ENCODE measurements at places on chromosomes 6 and 20.

GRCh38 chr6:80214436-80215022 lies 108.1 kb downstream of the BCKDHB start:
- DNase-seq = no peak

DNA sequence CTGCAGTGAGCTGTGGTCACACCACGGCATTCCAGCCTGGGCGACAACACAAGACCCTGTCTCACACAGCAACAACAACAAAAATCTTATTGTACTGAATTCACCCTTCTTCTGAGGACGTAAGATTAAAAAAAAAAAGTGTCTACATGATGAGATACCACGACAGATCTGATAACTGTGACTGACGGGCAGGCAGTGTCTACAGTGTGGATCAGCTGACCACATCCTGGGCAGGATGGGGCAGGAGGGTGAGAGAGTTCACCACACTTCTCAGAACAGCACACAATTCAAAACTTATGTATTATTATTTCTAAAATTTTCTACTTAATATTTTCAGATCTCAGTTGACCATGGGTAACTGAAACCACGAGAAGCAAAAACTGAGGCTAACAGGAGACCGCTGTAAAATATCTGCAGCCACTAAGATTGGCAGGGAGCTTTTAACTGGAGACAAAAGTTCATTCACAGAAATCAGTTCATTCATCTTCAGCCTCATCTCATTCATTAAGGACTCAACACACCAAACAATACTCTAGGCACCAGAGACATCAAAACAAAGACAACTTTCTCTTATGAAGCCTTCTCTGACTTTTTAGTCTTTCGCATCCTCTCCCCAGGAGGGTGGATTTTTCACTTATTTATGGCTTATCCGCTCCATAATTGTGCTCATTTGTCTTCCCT lies 15.7 kb upstream of the NHSL1 start:
- no peak for DNase-seq

- DNase-seq = no peak
Observed at GRCh38 chr6:141467881-141468280, 664.8 kb upstream of the GJE1 start.

- no peak for DNase-seq
Observed at GRCh38 chr6:48169635-48170034, 58.6 kb upstream of the PTCHD4 start.

GRCh38 chr6:88519301-88520016 lies 353.3 kb upstream of the CNR1 start:
- no peak for DNase-seq

DNA sequence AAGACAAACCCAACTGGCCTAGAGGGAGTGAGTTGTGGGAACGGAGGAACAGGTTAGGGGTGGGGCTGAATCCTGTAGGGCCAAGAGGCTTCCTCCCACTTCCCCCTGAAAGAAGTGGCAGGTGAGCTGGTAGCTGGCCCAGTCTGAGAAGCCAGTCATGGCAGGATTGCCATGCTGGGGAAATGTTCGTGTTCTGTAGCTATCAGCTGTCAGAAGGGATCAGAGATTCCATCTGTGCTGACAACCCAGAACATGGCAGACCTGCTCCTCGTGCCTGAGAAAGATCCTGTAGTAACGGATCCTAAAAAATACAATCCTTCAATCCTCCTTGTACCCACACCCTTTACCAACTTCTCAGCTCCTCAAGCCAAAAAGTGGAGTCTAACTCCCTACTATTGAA lies 43.0 kb downstream of the BANF2 start:
- no peak for DNase-seq

DNA sequence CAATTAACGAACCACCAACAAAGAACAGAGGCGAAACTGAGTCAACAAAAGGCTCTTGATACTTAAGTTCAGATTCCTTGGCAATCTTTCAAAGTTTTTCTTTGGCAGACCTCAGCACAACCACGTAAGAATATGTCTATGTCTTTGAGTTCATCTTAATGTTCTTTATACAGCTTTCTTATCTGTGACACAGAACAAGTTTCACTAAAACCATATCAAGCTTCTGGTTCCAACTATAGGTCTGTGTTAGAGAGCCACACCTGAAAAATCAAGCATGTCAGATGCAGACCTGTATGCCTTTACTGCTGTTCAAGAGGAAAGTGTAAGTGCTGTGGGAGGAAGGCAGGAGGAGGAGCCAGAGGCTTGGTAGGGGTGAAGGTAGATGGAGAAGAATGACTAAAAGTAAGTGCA lies 271.3 kb downstream of the KHDC1L start:
- no peak for DNase-seq

GRCh38 chr6:35745509-35745908 lies 8.7 kb downstream of the ARMC12 start:
- DNase-seq = no peak

DNA sequence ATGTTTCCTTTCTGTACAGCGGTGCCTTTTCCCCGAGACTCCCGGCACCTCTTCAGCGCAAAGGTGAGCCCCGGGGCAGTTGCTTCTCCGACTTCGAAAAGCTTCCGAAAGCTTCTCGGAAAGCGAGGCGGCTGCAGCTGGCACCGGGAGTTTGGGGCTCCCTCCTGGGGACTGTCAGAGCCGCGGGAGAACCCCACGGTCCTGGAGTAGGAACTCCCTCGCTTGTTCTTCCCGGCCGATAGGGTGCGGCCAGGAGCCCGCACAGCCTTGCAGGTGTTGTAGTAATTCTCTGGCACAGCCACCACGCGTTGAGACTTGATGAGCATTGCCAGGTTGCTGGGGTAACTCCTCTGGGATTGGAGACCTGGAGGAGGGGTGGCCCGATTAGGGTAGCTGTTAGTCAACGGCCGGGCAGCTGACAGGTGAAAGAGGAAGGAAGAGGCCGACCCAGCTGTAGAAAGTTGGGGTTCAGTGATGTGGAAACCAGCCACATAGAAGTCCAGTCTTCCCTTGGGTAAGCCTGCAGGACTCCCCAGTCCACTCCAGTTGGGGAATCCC lies 721 bp downstream of the KDM1B start:
- no peak for DNase-seq

DNA sequence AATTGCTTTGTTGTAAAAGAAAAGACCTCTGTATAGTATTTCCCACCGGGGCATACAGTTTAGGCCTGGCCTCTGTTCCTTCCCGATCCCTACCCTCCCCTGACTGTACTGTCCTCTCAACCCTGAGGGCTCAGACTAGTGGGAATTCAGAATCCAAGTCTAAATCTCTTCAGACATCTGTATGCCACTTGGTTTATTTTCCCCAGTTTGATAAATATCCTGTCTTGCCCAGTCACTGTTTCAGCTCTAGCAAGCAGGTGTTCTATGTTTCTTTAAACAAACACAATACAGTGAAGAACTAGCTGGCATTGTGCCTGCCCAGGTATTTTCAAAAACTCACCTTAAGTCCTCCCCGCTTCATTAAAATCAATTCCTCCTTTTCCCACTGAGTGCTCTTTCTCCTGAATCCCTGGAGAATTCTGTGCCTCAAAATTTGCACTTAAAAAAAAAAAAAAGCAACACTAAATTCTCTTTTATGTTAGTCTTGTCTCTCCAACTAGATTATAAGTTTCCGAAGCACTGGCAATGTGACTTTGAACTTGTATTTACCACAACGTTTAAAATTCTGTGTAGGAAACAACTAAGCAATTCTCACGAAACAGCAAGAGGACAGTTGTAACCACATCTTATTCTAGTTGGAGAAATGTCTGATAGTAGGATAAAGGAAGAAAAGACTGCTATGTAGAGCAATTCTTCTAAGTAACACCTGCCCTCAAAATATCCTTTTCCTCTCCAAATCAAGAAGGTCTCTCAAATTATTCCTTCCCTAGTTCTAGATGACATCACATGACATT lies 112.0 kb upstream of the CARMIL1 start:
- DNase-seq = no peak

- DNase-seq = no peak
Observed at GRCh38 chr6:108165714-108166663, at the start of gene NR2E1. Gene NR2E1, plus strand, starts transcription at chr6:108166022. Its CDS starts 744 bp downstream, at chr6:108166766.

- peak; percentile 42 for DNase-seq
Observed at GRCh38 chr20:58719971-58720371, 27.4 kb downstream of the NPEPL1 start.

GRCh38 chr6:111591901-111592461 lies 13.7 kb downstream of the TRAF3IP2 start:
- DNase-seq = no peak

GRCh38 chr6:20564269-20564668 lies 30.0 kb downstream of the CDKAL1 start:
- DNase-seq = no peak

DNA sequence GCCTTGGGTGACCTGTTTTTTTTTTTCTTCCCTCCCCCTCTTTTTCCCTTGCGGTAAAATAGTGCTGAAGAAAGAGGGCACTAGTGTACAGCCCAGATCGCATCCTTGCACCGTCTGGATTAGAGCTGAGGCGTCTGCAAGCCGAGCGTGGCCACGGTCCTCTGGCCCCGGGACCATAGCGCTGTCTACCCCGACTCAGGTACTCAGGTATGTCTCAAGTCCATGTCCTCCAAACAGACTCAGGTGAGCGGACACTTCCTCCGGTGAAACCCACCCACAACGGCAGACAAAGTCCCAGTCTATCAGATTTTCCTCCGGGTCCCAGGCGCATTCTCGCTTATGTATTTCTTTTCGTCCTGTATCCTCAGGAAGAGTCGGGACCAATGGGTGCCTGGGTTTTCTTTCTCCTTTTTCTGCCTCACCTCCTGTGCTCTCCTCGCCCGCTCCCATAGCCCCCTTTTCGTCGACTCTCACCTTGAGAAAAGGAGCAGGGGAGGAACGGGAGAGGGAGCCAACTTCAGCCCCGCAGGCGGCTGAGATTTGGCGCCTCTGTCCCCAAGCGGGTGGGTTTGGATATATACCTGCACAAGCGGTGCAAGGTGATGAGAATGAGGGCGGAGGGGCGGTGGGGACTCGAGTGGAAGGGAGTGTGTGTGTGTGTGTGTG lies 1.1 kb upstream of the GRM1 start:
- no peak for DNase-seq

DNA sequence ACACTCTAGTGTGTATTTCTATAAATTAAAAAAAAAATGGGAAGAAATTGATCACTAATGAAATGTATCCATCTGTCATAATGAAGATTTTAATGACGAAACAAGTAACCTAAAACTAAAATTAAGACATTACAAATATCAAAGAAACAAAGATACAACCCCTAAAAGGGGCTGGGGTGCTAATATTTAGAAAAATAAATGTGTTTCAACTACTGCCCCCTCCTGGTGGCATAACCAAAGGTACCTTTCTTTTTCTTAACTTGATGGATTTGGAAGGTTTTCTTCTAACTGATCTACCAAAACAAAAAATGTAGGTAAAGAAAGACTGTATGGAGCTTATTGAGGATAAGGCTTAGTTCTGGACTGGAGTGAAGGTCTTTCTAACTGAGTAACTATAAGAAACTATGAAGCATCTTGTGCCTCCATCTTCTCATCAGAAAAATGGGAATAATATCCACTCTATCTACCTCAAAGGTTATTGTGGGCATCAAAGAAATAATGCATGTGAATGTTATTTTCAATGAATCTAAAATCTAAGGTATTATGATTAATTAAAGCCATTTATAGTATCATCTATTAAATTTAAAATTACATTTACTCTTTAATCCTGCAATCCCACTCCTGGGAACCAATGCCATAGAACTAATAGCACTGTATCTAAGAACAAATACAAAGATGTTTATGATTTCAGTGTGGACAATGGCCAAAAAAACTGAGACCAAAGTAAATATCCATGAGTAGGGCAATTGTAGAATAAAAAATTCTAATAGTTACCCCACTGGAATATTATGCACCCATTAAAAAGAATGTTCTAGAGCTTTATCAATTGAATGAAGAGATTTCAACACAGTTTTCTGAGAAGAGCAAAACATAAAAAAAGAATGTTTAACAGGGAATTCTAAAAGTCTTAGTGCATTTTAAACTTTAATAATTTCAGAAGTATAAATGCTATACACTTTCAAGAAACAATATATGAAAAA lies 117.2 kb downstream of the BACH2 start:
- no peak for DNase-seq

GRCh38 chr6:164243012-164243610 lies 828.6 kb downstream of the QKI start:
- no peak for DNase-seq
